T1000 (cell line): ENCODE measurements at places on chromosomes 1 and 21.
A peak's percentile ranks its signal among the peaks of the same experiment; 100 is the strongest.

DNA sequence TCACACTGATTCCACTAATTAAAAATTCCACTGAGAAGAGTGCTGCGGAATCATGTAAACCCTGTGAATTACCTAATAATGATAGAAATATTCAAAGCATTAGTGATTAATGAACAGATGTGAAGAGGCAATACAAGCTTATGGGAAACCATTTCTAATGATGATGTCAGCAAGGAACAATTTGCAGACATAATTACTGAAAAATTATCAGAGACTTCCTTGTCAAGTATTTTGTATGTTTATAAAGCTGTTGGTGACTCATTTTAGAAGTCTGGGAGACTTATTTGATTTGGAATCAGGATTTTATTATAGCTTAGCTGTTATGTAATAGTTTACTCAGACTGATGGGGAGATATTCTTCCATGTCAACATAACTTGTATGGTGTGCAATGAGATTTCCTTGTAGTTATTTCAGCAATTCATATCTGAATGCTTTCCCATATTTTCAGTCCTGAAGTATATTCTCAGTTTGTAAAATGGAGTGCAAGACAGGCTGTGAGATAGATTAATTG is 135.5 kb downstream of the TGFB2 start:
- DNase-seq: no peak

DNA sequence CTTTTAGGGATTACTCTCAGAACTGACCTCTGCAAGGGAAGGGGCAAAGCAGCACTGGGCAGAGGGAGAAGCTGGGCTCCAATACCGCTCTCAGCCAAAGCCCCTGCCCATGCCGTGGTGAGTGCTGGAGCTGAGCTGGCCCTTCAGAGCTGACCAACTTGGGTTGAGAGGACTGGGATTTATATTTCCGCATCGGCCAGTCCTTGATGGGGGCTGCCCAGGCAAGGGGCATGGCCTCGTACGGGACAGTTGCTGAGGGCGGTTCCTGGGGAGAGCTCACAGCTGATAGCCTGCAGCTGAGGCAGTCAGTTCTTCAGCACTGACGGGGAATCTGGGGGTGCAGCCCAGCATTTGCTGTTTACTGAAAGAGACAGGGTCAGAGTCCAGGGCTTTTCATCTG is 8.0 kb downstream of the HUNK start:
- DNase-seq: no peak

DNA sequence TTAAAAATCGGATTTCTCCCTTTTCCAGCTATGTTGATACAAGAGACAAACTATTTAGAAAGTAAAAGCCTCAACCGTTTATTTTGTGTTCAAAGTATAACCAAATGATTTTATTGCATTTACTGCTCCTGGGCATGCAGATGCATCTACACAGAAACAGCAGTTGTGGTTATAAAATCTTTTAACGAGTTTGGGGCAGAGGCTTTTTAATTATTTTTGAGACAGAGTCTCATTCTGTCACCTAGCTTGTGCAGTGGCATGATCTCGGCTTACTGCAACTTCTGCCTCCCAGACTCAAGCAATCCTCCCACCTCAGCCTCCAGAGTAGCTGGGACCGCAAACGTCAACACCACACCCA is 33.6 kb downstream of the ZNF496 start:
- no peak for DNase-seq

- DNase-seq: no peak
Observed at GRCh38 chr1:236862219-236862591, 67.1 kb downstream of the MTR start.

GRCh38 chr1:153608089-153608682 is 4.8 kb downstream of the S100A16 start:
- no peak for DNase-seq

- DNase-seq: no peak
Observed at GRCh38 chr1:212007178-212007577, 28.2 kb downstream of the INTS7 start.

- DNase-seq: peak; percentile 46
Observed at GRCh38 chr1:161314201-161314981, at the start of gene SDHC. Gene SDHC (plus strand): TSS chr1:161314381. CDS start chr1:161314406, 25 bp downstream.

- DNase-seq: no peak
Observed at GRCh38 chr21:36932161-36932816, 34.2 kb downstream of the HLCS start.

DNA sequence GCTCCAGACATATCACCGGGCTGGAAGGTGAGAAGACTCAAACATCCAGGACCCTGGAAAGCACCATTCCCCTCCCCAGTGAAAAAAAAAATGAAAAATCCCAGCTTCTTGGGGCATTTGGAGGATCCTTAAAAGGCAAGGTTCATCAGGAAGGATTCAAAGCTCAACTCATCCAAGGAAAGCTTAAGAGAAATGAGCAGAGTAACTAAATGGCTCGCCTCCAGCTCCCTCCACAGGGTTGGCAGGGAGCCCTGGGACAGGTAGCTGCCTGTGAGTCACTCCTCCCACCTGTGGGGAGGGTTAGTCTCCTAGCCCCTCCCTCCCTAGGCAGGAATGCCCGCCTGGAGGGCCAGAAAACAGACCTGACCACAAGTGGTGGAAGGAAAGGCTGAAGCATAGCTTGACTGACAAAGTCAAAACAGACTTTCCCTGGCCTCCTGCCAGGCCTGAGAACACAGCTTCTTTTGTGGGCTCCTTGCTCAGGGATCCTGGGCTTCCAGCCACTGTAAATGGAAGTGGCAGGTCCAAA is 712 bp upstream of the LAMB3 start:
- peak; percentile 12 for DNase-seq

DNA sequence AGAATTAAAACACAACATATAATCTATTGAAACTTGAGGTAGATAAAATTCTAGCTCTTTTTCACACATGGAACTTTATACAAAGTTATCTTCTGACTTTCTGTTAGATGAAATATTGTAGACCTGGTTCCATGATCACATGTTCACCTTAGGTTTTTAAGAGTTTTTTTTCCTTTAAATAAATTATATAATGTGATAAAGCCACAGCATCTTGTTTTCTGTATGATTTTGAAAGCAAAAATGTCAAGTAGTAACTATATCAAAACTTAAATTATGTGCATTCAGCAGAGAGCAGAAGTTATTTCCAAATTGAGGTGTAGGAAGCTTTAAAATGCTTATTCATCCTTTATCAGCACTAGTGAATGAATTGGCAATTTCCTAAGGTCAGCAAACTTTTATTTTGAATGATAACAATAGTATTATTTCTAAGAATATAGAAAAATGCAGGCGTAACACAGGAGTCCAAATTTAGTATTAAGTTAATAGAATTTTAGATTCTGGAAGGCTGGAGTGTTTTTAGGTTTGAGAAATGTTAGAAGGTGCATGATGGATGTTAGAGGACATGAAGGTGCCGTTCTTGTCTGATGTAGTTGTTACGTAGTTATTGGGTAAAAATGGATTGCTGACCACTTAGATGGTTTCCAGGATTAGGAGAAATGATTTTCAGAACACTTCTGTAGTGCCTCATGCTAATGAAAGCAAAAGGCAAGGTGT is 17.5 kb downstream of the BACH1 start:
- no peak for DNase-seq

DNA sequence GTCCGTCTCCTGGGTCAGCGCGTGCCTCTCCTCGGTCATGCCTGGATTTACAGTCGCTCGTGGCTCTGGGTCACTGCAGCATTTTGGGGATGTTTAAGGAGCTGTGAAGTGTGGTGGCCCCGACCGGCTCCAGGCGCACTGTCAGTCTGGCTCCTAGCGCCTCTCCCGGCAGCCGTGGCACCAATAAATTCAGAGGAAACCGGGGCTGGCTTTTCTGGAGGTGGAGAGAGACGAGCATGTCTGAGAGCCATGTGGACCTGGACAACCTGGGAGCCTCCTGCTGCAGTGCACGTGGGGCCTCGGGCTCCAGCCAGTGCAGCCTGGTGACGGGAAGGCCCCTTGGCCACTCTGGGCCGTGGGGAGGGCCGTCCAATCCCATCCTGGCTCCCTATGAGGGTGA is 17.1 kb downstream of the PLCH2 start:
- no peak for DNase-seq

GRCh38 chr1:18941221-18942141 is 15.0 kb downstream of the IFFO2 start:
- peak; percentile 33 for DNase-seq

GRCh38 chr1:40855513-40855912 is 6.7 kb downstream of the CITED4 start:
- DNase-seq: no peak

DNA sequence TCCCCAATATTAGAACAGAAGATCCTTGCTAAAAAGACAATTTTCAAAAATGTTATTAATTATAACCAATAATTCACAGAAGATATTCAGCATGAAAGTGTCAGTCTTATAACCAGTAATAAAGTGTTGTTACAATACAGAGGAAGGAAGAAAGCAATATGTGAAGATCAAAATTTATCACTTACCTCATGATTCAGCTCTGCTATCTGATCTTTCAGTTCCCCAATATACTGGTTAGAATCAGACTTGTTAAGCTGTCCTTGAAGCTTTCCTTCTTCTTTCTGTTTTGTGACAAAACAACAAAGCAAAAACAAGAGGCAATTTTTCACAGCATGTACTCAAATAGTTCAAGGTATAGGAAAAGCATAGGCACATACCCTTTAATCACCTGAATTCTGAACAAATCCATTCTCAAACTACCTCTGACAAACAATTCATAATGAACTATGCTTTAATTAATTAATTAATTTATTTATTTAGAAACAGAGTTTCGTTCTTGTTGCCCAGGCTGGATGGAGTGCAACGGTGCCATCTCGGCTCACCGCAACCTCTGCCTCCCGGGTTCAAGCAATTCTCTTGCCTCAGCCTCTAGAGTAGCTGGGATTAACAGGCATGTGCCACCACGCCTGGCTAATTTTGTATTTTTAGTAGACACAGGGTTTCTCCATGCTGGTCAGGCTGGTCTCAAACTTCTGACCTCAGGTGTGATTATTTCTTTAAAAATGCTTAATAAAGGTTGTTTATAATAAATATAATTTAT is 76.9 kb upstream of the GFI1 start:
- DNase-seq: no peak

DNA sequence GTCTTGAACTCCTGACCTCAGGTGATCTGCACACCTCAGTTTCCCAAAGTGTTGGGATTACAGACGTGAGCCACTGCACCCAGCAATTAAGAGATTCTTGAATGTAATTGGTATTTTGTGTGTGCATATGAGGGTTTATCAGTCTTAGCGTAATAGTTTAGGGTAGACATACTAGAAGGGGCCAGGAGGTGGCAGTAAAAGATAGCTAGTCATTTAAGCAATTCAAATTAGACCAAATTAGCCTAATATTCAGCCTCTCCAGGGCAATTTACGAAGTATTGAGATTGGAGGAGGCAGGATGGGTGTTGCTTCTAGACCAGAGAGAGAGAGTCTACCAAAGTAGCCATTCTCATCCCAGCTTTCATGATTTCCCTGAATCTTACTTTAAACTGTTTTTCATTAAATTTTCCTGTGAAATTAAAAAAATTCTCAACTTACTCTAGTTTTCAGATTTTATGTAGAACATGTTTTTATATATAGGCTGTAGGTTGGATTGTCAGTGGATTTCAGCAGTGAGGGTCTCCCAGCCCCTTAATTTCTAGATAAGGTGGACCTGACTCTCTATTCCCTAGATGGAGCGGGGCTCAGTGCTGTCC is 119.7 kb downstream of the HHAT start:
- DNase-seq: no peak

DNA sequence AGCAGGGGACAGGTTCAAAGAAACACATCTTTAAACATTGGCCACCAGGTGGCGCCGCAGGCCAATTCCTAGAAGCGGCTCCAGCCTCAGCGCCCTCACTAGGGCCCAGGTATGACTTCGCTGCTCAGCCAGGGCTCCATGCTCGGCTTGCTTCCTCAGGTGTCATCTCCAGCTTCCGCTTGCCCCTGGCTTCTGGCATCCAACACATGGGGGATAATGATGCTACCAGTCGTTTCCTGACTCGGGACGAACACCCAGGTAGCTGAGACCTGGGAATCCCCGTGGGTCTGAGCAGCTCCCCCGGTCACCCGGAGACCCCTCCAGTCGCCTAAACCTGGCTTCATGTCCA is 8.5 kb upstream of the MEX3A start:
- DNase-seq: peak; percentile 50

GRCh38 chr1:6466751-6467150 is 778 bp upstream of the TNFRSF25 start:
- DNase-seq: no peak

- no peak for DNase-seq
Observed at GRCh38 chr1:210217482-210217881, 15.1 kb upstream of the SERTAD4 start.

GRCh38 chr1:229434005-229434640 is at the start of gene ACTA1:
Gene ACTA1 (minus strand): TSS chr1:229434094. CDS start chr1:229433115, 979 bp downstream.
- DNase-seq: no peak

DNA sequence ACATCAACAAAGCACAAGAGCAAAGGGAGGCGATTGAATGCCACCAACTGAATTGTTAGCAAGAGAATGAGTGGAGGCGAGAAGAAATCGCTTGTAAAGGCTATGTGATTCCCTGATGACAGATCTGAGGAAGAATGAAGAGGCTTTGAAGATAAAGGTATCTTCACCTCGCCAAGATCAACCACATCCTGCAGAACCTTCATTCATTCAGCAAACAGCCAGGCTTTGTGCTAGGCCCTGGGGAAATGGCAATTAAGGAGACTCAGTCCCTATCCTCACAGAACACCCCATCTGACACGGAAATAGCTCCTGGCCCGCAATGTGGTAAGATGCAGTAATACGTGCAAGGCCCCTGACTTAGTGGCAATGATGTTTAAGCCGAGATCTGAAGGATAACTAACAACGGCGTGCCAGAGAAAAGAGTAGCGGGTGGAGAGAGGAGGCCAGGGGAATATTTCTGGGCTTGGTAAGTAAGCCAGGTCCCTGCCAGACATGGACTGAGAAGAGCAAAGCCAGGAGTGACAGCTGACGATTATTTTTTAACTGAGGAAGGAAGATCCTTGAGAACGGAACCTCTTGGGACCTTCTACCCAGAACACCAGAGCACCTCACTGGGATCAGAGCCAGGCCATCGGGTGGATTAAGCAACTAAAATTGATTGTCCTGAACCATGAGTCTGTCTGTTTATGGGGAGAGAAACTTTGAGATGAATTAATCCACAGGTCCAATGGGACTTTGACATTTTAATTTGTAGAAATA is 4.6 kb upstream of the VSIG8 start:
- no peak for DNase-seq

GRCh38 chr1:93821423-93822144 is 57.4 kb downstream of the DNTTIP2 start:
- no peak for DNase-seq

- no peak for DNase-seq
Observed at GRCh38 chr1:26626994-26627393, 68.8 kb upstream of the ARID1A start.

GRCh38 chr1:21385022-21385421 is 54.9 kb upstream of the NBPF3 start:
- no peak for DNase-seq

- no peak for DNase-seq
Observed at GRCh38 chr1:1259951-1260600, 13.6 kb upstream of the C1QTNF12 start.

- DNase-seq: no peak
Observed at GRCh38 chr1:3942416-3943122, 42.5 kb upstream of the C1orf174 start.

DNA sequence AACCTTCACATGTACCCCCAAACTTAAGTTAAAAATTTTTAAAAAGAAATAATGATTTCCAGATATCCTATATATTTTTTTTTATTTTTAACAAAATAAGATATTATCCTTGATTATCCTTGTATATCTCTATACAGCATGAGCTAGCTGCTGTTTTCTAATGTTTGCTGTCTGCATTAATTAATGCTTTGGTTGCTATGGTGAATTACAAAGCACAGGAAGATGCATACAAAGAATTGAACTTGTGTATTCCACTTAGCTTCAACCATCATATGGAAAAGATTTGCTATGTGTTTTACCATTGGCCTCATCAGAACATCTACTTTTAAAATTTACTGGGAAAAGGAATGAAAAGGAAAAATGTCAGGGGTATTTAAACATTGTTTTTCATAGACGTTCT is 35.4 kb downstream of the VPS45 start:
- DNase-seq: no peak
